Esophagus muscularis mucosa (tissue), 4 donors: ENCODE measurements at places on chromosomes 1 and 21. TPM values are rescaled to one million over a fixed set of nuclear protein-coding genes. Genes with fewer than 3 reads are reported as not detected.

The ZNF678 gene
- 4.0 TPM for total RNA-seq

- DNase-seq, result no peak
Observed at GRCh38 chr1:171405391-171405714, 80.0 kb upstream of the PRRC2C start.

The PPP1R12B gene
- 804 TPM for total RNA-seq

DNA sequence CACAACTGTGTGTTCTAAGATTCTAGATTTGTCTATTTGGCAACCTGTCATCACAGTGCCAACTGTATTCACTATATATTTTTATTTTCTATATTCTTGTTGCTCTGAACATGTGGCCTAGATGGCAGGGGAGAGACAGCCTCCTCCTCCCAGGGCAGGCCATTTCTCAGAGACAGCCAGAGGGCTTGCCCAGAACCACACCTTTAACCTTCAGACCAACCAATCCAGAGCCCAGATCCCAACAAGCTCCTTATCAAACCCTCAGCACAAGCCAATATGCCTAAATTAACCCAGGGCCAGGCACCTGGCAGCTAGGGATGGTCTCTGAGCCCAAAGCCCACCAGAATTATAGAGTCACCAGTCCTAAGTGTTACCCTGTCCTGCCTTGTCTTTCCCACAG, 19.3 kb downstream of the TRIM11 start:
- DNase-seq, result no peak

DNA sequence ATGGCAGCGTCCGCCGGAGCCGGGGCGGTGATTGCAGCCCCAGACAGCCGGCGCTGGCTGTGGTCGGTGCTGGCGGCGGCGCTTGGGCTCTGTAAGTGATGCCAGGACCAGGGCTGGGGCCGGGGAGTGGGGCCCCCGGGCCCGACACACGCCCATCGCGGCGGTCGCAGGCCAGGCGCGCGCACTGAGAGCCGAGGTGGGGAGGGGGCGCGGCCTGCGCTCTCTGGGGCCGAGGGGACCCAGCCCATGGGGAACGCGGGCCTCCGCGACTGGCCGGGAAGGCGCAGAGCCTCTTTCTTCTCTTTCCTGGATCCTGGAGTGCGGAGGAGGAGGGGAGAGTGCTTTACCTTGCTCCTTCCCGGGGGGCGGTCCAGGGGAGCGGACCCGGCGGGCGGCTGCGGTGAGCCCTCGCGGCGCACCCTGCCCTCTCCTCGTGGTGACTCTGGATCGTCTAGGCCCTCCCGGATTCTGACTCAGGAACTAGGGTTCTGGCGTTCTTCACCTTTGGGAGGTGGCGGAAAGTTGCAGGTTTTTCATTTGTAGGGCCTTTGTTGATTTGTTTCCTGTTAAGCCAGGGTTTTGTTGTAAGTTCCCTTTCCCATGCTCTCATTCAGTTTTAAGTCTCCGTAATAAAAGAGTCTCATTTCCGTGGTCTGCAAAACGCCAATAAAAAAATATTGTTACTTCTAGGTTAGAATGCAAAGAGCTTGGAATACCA, 529 bp downstream of the MPZL1 start:
- no peak for DNase-seq

The SH2D1B gene
- not detected for total RNA-seq

- no peak for DNase-seq
Observed at GRCh38 chr1:210616356-210616755, 287.7 kb downstream of the HHAT start.

GRCh38 chr1:214271174-214271858, 9.6 kb upstream of the SMYD2 start:
- DNase-seq, result no peak

The GNG12 gene
- 115 TPM for total RNA-seq

The LCE1C gene
- not detected for total RNA-seq

DNA sequence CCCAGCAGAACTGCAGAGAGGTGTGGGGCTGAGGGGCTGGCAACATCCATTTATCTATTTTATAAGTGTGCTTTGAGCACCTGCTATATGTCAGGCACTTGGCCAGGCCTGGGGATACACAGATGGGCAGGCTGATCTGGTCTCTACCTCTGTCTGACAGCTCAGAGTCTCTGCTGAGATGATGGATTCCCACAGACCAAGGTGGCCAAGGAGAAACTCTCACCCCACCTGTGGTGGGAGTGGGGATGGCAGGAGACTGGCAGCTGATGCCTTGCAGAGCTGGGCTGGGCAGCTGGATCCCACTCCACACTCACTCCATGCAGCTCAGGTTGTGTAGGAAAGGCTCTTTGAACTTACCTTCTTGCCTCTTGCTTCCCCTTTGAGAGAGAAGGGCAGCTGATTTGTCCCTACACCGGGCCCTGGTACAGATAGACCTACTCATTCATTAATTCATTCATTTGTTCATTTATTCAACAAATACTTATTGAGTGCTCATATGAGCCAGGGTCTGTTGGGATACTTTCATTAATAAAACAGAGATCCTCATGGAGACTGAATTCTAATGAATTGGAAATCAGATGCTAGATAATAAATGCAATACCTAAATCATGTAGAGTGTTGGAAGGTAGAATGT, 9.0 kb downstream of the ADORA1 start:
- DNase-seq, result no peak

DNA sequence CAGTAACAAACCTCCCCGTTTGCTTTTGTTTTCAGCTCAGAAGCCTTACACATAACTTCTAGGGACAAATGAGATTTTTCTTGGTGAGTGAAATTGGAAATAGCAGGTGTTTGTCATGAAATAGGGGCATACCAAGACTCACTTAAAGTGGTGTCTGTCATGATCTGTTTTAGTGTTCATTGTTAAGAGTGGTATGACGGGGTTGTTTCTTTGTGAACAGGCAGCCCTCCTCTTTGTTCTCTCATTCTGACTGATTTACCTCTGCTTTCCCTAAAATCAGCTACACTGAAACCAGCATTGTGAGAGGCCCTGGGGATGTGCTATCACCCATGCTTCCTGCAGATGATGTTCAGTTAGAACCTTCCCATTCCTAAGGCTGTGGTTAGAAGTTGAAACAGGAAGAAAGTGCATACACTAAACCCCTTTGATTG, 2.5 kb upstream of the ERO1B start:
- DNase-seq, result no peak

The KCND3 gene
- total RNA-seq, result 57.6 TPM

- no peak for DNase-seq
Observed at GRCh38 chr1:225608014-225608796, 44.7 kb downstream of the ENAH start.

GRCh38 chr1:38336961-38337360, 290.4 kb upstream of the POU3F1 start:
- peak; percentile 37 for DNase-seq

- DNase-seq, result no peak
Observed at GRCh38 chr1:212283741-212284140, 1.5 kb upstream of the PPP2R5A start.

The TNNI3K gene
- total RNA-seq, result 0.63 TPM

The ACBD6 gene
- total RNA-seq, result 41.9 TPM

GRCh38 chr1:188668083-188668482, 1809.6 kb downstream of the BRINP3 start:
- no peak for DNase-seq

The WRAP73 gene
- 12.9 TPM for total RNA-seq

DNA sequence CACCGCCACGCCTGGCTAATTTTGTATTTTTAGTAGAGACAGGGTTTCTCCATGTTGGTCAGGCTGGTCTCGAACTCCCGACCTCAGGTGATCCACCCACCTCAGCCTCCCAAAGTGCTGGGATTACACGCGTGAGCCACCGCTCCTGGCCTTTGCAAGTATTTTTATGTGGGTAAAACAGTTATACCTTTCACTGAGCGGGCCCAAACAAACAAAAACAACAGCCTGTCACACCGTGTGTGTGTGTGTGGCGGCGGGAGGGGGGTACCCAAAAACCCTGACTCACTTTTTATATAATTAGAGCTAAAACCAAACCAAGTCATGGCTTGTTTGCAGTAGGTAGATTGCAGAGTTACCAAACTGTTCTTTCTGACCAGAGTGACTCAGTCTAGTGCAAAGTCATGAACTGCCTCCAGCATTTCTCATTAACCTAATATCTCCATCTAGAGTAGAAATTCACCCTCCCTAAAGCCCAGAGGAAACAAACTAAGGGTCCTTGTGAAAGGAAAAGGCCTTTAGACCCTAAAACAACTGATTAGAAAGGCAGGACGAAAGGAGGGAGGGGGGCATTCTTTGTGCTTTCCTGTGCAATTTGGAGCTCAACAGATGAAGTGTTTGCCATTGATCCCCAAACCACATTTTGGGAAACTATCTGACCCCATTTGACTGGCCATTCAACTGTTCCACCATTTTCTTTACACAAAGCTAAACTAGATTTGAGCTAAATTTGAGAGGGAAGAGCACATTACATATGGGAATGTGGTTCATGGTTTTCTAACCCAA, 181.0 kb downstream of the DHRS3 start:
- DNase-seq, result no peak

GRCh38 chr1:93616996-93617669, 64.5 kb downstream of the BCAR3 start:
- DNase-seq, result no peak

- no peak for DNase-seq
Observed at GRCh38 chr1:95039360-95040031, 33.3 kb downstream of the ALG14 start.

DNA sequence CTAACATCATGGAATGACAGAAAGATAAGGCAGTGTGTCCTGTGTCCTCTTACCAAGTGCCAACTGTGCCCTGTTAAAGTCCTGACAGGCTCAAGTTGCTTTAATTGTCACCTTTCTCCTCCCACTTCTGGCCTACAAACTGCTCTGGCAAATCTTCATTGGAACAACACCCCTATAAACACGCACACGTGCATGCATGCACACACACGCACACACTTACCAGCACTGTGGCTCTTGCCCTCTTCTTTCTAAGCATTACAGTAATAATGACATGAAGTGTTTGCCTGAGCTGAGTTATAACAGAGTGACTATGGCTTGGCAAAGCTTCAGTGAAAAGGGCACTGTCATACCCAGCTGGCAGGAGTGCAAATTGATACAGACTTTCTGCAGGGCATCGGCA, 82.3 kb upstream of the SYT6 start:
- peak; percentile 81 for DNase-seq

The PRDM16 gene
- total RNA-seq, result 4.4 TPM

DNA sequence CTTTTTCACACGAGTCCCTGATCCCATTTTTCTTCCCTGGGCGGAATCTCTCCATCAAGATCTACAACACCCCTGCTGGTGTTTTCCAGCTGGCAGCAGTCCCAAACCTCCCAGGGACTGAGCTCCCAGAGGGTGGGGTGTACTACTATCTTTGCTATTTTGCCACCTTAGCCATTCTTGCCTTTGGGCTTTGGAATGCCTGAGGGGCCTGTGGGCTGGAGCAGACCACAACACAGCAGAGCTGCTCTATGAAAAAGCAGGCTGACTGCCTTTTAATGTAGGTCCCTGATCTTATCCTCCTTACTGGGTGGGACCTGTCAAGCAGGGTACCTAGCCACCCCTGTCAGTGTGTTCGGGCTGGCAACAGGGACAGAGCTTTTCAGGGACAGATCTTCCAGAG, 91.9 kb downstream of the KCNT2 start:
- DNase-seq, result no peak

DNA sequence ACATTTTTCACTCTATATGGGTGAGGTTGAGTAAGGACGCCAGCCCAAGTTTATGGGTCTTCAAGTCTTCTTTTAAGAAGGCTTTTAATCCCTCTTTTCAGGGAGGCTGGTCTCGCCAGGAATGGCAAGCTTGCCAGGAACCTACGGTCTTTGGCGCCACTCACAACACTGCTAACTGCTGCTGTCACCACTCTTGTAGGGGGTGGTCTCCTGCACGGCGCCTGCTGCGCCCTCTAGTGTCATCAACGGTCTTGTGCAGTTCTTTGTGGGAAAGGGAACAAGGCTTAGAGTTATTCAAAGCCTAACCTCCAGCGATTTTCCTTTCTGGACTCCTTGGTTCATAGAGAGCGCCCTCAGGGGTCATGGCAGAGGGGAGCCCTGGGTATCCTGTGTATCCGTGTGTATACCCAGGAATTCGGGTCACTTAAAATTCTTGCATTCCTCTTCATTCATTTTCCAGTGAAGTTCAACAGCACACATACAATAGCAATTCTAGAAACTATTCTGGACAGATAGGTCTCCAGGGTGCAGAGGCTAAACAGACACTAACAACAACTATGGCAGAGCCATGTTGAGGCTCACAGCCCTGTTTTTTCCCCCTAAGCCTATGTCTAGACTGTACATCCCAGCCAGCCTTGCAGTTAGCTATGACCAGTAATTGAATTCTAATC, 392.8 kb upstream of the CAMK1G start:
- no peak for DNase-seq

- no peak for DNase-seq
Observed at GRCh38 chr1:47208374-47208850, 18.6 kb upstream of the PDZK1IP1 start.

DNA sequence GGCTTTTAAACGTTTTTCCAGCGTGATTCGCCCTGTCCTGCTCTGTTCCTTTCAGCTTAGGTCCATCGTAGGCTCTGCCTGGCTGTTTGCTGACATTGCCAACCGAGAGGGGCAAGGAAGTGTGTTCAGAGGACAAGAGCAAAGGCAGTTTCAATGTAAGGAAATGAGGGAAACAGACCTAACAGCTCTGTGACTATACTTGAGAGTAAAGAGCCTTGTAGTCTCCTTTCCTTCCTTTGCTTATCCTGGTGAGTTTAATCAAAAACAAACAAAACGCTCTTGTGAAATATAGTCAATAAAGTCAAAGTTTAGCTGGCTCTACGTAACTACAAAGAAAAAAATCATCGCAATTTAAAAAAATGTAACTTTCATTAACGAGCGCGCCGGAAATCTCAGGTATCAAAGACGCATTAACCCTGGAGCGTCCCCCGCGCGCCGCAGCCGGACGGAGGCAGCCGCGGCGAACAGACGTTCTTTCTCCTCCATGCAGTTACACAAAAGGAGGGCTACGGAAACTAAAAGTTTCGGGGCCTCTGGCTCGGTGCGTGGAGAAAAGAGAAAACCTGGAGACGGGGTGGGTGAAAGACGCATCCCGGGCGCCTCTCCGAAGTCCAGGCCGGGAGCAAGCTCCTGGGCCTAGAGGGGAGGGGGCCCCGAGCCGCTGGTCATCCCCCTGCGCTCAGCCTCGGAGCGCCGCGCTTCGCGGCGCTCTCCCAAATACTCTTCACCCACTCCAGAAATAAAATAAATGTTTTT, 617 bp upstream of the ADGRL2 start:
- no peak for DNase-seq

The HSF2BP gene
- 0.63 TPM for total RNA-seq

DNA sequence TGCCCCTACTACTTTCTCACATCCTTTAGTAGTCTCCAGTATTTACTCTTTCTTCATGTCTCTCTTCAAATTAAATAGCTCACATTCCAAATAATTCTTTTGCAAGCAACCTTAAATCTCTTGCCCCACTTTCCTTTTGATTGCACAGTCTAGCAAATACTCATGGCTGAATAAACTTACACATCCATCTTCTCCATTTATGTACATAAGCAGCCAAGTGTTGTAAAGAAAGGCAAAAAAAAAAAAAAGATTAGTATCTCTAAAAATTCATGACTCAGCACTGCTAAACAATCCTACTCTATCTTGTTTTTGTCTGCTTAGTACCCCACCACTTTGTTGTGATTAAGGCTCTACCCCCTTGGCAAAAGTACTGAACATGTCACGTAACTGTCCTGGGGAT, 42.6 kb downstream of the F13B start:
- DNase-seq, result no peak

The TNFAIP8L2 gene
- total RNA-seq, result 2.8 TPM

The TFF2 gene
- total RNA-seq, result not detected
